ENCODE measurements at places on chromosomes 1 and 21.

DNA sequence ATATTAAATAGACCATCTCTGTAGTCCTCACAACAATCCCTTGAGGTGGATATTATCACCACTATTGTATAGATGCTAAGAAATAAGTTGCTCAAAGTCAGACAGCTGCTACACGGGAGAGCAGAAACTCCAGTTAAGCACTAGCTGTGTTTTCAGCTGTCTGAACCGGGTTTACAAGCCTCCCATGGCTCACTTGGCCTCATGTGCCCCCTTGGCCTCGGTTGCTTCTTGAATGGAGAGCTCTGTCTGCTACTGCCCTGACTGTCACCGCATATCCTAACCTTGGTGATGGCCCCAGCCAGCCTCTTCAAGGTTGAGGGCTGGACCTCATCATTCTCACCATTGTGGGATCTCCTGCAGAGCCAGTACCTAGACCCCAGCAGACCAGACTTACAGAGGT, 123.4 kb downstream of the AK5 start:
- DNase-seq: no peak

GRCh38 chr1:18278946-18279345, 171.3 kb downstream of the IGSF21 start:
- DNase-seq: no peak

DNA sequence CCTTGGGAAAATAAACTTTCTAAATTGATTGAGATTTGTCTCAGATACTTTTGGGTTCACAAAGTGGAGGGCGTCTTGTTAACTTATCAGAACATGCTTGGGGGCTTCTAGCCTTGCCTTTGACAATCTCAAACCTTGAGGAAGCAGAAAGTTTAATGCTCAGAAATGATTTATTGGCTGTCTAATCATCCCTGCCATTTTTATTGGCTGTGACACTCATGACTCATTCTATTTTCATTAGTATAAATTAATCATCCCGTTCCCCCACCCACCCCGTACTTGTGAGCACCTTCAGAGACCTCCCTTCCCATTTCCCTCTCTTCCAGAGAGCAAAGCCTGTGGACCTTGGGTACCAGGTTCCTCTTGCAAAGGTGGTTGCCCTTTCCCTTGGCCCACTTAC, 87.1 kb downstream of the FGGY start:
- no peak for DNase-seq

- DNase-seq: no peak
These were observed 59.2 kb downstream of the CLSTN1 start for GRCh38 chr1:9764550-9764949.

DNA sequence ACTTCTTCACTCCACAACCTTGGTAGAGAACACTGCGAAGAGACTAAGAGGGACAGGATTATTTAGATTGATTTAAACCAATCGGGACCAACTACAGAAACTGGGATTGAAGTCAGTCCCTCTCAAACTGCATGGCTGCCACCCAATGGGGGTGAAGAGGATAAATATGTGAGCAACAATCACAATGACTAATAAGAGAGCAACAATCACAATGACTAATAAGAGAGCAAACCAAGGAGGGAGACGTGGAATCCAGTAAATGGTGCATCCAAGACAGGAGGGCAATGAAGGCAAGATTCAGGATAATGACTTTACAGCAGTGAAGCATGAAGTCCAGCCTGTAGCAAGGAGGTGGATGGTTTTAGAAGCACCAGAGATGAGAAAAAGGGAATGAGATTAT, 322.8 kb downstream of the TTLL7 start:
- DNase-seq: no peak

DNA sequence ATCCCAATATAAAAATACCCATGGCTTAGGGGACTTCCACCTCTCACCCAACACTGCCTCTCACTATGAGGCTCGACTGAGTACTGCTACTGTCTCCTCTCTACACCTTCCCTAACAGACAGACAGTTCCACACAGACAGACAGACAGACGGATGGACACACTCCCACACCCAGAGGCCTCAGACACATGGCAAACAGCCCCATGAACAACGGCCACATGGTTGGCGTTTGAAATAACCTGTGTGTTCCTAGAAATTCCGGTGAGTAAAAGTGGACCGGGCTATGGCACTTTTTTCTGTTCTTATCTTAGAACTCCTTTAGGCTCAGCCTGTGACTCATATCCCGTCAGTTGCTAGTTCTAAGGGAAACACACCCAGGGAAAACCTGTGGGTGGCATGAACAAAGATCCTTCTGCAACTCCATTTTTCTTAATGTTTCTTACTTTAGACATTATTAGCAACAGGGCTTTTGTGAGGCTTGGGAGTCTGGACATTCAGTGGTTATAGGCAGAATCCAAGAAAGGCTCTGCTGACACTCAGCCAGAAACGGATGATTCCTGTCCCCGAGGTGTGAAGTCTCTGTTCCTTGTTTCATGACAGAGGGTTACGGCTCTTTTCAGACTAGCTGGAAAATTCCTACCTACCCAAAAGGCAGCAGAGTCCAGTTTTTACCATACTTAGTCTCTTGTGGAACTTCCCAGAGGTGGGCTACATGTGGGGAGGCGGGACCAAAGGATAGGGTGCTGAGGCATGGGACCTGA, 90.5 kb upstream of the TLR5 start:
- no peak for DNase-seq

- no peak for DNase-seq
These were observed 63.8 kb downstream of the ARHGEF10L start for GRCh38 chr1:17603091-17603841.

DNA sequence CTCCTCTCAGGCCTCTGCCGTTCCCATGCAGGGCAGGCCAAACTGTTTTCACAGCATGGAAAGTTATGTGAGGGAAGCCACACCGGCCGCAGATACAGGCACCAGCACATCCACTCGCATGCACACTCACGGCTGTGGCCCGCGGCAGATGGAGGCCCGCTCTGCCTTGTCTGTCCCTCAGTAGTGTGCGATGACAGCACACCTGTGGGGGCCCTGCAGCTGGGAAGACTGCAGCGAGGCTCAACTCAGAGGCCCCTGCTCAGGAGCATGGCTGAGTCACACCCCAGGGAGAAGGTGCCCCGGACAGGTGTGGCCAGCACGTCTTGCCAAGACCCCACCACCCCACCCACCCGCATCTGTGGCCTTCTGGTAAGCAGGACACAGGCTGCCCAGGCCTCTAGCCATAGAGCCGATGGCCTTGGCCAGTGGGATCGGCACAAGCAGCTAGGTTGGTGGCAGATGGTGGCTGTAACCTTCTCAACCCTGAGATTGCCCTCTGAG, 1.3 kb upstream of the UBE2J2 start:
- DNase-seq: no peak

DNA sequence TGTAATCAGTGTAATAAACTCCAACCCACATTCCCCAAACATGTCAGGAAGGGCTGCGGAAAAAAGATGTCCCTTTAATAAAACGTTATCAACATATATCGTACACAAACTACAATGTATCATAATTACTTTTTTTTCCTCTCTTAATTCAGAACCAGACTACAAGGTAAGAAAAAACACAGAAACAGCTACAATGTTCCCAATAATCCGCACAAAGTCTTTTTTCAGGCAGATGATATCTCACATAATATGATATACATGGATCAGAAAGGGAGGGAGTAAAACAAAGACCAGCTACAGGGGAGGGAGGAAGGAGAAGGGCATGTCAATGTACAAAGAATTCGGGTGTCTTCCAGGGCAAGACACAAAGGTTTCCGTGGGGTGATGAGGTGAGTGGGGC, 25.4 kb downstream of the MRPL37 start:
- DNase-seq: no peak

DNA sequence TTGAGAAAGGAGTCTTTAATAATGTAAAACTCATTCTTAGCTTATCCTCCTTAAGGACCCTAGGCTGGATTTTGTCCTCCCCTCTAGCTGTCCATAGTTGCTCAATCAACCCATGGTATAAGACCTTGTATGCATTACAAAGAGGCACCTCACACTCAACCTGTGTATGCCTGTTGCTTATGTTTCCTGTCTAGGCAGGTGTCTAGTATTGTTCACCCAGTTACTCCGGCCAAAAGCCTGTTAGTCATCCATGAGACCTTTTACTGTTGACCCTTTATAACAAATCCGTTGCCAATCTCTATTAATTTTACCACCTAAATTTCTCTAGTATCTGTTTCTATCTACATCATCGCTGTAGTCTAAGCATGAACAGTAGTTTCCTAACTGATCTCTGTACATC, 3.7 kb downstream of the LYPLAL1 start:
- DNase-seq: no peak

DNA sequence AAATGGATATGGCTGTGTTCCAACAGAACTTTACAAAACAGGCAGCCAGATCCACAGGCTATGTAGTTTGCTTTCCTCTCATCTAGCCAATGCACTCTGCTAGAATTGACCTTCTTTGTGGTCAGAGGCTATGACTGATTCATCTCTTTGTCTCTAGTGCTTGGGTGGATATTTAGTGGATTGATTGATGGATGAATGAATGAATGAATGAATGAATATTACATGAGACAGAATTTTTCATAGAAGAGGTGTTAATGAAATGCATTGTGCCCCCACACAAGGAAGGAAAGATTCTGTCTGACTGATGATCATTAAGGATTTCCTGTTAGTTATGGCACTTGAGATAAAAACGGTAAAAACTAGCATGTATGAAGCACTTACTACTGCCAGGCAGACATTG, 50.5 kb upstream of the ZYG11A start:
- DNase-seq: no peak

- no peak for DNase-seq
These were observed 17.5 kb downstream of the VASH2 start for GRCh38 chr1:212967801-212968200.

GRCh38 chr21:17660862-17661261, 48.2 kb upstream of the BTG3 start:
- no peak for DNase-seq

- DNase-seq: no peak
These were observed 7.7 kb downstream of the ARMH1 start for GRCh38 chr1:44681905-44682882.

DNA sequence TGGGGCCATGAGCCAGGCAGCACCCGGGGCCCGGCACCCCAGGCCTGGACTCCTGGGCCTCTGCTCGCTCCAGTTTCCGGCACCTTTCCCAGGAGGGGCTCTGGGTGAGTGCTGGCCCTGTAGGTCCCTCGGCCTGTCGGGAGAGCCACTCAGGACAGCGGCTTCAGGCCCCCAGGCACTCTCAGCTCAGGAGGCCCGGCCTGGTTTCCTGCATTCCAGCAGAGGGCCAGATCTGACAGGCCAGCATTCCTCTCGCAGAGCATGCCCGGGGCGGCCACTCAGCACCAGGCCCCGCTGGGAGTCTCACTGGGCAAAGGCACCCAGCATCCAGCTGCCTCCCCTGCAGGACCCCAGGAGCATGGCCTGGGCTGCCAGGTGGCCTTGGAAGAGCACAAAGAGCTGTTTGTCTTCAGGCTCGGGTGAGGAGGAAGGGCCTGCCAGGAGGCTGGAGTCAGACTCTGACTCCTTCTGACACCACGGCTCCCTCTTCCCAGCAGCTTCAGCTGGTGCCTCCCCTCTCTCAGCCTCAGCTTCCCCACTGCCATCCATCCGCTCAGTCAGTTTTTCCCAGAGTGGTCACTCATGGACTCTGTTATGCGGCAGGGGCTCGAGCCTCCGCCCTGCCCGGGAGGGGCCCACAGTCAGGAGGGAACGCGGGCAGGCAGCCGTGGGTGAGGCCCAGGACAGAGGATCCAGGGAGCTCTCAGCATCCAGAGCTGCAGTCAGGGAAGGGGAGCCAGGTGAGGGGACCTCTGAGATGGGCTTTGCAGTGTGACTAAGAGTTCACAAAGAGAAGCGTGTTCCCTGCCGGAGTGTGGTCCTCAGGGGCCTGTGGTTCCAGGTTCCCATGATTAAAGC, 51.7 kb downstream of the WNT9A start:
- DNase-seq: no peak

- no peak for DNase-seq
These were observed 35.0 kb downstream of the MTOR start for GRCh38 chr1:11227106-11228077.

DNA sequence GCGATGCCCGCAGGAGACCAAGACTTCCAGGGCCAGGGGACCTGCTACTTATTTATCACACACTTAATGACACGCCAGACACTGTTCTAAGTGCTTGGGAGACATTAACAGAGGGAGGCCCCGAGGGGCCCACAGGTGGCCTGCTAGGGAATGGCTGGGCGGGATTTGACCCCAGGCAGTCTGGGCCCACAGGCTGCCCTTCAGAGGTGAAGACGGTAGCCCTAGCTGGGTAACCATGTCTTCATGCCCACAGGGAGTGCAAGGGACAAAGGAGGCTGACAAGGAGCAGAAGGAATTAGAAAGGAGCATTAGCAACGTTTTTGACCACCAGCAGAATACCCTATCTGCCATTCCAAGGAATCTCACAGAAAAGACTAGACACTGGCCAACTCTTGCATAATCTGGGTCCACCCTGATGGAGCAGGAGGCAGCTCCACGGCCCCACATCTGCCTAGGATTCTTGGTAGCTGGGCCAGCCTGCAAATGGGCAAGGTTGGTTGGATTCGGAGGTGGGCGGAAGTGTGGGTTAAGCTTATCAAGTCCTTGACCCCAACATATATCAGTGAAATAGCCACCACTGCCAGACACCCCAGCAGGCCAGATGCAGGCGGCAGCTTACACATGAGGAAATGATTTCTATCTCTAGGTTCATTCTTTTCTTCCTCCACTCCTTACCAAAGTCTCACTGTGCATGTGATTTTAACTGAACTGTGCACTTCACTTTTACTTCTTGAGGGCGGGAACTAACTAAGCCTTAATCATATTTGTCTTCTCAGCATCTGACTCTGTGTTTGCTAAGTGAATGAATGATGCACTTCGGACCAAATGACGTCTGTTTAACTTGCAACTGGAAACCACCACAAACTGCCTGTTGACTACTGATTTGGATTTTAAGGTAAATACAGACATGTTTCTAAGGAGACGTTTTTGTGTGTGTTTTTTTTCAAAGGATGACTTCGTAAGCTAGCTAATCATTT, 3.4 kb upstream of the ETS2 start:
- no peak for DNase-seq

DNA sequence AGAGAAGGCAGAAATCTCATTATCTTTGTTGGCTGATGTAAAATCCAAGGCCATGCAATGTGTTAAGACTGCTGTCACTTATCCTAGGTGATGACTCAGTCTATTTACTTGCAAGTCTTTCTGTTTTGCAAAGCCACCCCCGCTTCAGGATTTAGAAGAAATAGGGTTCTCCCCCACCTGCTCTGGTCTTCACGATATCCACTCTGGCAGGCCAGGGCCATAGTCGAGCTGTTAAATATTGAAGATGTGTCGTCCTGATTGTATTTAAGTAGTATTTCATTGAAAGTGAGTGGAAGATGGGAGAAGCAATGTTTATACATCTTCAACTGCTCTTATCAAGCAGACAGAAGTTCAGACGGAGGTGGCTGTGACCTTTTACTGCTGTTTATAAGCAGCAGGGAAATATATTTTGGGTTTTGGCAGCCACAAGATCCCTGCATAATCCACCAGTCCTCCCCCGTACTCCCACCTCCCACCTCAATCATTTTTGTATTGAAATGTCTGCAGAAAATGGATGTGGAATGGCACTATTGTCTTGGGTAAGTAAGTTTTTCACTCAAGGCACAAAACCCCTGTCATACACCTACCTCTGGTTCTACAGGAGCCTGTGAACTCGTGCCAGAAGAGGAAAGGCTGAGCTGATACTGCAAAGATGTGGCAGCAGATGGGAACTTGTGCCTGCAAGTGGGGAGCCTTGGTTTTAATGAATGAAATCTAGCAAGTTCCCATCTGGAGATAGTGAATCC, 117.4 kb downstream of the MRPS6 start:
- no peak for DNase-seq

GRCh38 chr21:26969971-26970725, 3.3 kb upstream of the ADAMTS5 start:
- no peak for DNase-seq

- DNase-seq: no peak
These were observed 1189.2 kb downstream of the PLA2G4A start for GRCh38 chr1:188017921-188018320.

GRCh38 chr1:44267438-44267837, 54.2 kb downstream of the DMAP1 start:
- DNase-seq: no peak

Data from stimulated activated CD4-positive, alpha-beta T cell treated with anti-CD3 and anti-CD28 coated beads, Interleukin-1b, Interleukin-23, amount 100 ng/mL, for 1 hour (primary cell).